Activated T-helper 17 cell treated with anti-CD3 and anti-CD28 coated beads, Interleukin-2, amount 50 U/mL, for 72 hours (primary cell): ENCODE measurements at places on chromosomes 11 and 22. TPM values are rescaled to one million over a fixed set of nuclear protein-coding genes. Genes with fewer than 3 reads are reported as not detected.

Gene RTN4RL2
- 0.82 TPM for total RNA-seq

Gene THAP12
- 39.6 TPM for total RNA-seq

Gene CCDC116
- total RNA-seq, result 0.29 TPM

Gene LBHD1
- 27.0 TPM for total RNA-seq

Gene MAP6
- 0.21 TPM for total RNA-seq

Gene ZPR1
- total RNA-seq, result 66.4 TPM

Gene SYCE3
- 0.65 TPM for total RNA-seq

Gene HIPK3
- 36.5 TPM for total RNA-seq

Gene OR4S1
- not detected for total RNA-seq

Gene RNF214
- total RNA-seq, result 15.3 TPM

Gene ATP6V1E1
- 97.1 TPM for total RNA-seq

Gene SLC7A4
- not detected for total RNA-seq

DNA sequence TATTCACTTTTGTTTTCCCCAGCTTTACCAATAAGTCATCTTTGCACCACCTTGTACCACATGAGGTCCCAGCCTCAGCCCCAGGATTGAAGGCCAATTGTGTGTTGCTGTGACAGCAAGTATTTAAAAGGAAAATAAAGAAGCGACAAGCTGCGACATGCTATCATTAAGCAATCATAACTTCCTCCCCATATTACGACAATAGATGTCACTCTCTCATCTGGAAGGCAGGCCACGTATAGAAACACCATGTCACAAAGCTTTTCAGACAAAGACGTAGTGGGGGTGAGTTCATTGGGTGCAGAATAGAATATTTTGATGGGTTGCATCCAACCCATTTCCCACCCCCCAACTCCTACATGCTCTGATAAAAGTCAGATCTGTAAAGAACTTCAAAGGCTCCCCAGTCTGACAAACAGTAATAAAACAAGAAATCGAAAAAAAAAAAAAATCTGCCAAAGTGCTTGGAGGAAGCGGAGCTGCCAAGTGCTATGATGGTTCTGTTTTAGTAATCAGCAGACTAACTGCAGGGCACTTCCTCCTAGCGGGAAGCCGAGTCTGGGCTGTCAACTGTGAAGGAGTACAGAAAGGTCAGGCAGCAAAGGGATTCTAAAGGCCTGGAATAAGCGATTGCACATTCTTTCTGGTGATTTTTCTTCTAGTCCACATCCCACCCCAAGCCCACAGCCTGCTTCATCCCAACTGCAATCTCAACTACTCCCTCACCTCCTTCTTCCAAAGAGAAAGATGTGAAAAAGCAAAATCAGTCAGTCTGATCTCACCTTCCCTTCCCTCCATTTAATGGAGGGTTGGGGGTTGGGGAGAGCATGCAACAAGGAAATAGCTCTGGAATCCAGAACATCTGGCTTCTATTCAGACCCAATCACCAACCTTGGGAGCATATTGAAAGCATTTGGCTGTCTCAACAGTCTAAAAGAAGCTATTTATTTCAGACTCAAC lies 131.4 kb upstream of the UBASH3B start:
- no peak for ATAC-seq

DNA sequence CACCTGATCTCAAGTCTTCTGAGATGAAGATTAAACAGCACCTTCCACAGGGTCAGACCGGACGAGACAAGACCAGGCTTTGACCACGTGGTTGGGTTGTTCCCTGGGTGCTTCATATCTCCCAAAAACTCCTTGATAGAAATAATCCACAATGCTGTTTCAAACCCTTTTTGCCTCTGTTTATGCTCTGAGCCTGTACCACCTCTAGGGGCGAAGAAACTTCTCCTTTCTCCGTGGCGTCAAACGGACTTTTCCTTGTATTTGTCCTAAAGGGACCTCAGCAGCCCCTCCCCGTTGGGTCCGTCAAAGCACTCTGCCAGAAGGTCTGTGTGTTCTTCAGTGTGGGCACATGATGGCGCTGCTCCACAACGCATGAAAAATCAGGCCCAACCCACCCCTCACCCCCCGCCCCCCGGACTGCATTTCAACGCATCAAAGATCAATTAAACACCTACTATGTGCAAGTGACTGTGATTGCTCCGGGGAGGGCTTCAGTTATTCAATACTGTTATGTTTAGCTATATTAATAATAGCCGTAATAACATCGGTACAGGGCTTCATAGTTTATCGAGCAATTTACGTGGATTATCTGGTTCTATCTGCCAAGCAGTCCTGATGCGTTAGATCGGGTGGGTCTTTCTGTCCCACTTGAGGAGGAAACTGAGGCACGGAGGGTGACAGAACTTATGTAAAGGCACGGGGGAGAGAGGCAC lies 17.3 kb upstream of the EIF3D start:
- ATAC-seq, result no peak

GRCh38 chr11:119729581-119729927 lies 554 bp upstream of the NECTIN1 start:
- peak; percentile 30 for ATAC-seq

GRCh38 chr11:45051621-45052020 lies 94.8 kb upstream of the PRDM11 start:
- ATAC-seq, result no peak

- ATAC-seq, result no peak
Measured at GRCh38 chr11:35274909-35275785, 136.2 kb downstream of the CD44 start.

DNA sequence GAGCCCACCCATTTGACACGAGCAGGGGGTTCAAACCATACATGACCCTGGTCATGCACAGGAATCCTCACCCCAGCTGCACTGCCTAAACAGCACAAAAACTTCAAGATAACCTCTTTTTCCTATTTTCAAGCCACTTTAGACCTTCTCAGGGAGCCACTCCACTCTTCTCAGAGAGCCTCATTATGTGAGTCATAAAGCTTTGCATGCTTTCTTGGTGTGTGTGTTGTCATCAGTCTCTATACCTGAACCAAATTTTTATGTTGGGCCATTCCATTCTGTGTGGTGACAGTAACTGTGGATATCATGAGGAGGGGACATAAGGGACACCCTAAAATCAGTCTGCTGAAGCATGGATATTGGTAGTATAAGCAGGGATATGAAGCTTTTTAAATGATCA lies 769.5 kb upstream of the API5 start:
- no peak for ATAC-seq

- ATAC-seq, result no peak
Measured at GRCh38 chr11:76302996-76303395, 77.9 kb downstream of the THAP12 start.

- no peak for ATAC-seq
Measured at GRCh38 chr11:18394928-18395734, 768 bp downstream of the LDHA start.

DNA sequence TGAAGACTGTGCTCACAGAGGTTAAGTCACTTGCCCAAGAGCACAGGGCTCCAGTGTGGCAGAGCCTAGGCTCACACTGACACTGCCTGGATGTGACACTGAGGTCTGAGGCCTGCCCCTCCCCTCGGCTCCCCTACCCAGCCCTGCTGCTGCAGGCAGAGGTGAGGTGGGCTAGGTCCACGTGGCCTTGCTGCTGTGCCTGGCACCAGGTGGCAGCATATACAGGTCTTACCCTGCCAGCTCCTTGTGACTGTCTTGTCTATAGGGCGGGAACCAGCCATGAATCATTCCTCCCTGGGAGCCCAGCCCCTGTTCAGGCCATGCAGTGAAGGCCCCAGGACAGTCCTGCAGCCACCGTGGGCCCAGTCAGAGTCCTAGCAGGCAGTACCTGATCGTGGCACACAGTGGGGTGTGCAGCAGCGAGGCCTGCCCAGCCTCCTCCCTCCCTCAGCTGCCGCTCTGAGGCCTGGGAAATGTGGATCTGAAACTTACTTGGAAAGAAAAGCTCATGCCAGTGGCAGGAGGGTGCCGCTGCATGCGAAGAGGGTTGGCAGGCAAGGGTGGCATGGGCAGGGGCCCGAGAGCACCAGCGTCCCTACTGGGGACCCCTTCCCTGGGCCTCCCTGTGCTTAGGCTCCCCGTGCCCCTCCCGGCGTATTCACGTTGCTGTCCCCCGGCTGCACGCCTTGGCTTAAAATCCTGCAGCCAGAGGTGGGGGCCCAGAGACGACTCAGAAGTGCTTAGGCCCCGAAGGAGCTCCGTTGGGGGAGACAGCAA lies 1.2 kb upstream of the CERK start:
- peak; percentile 80 for ATAC-seq

GRCh38 chr11:126423743-126424142 lies 68.3 kb downstream of the ST3GAL4 start:
- no peak for ATAC-seq

DNA sequence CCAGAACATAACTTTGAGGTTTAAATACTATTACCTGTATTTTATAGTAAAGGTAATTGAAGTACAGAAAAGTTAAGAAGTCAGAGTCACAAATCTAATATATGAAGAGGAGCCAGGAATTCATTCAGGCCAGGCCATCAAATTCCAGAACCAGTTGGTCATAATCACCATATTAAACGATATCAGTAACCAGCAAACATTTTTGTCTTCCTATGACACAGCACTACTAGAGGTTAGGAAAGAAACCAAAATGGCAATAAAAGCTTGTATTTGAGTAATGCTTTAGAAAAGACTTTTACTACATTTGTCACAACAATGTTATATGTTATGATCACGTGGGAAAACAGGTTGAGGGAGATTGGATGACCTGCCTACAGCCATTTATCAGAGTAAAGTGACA lies 62.2 kb downstream of the DKK3 start:
- no peak for ATAC-seq

- ATAC-seq, result no peak
Measured at GRCh38 chr22:29827091-29827490, 11.0 kb downstream of the ASCC2 start.

GRCh38 chr11:77710358-77710757 lies 72.8 kb upstream of the CLNS1A start:
- no peak for ATAC-seq

DNA sequence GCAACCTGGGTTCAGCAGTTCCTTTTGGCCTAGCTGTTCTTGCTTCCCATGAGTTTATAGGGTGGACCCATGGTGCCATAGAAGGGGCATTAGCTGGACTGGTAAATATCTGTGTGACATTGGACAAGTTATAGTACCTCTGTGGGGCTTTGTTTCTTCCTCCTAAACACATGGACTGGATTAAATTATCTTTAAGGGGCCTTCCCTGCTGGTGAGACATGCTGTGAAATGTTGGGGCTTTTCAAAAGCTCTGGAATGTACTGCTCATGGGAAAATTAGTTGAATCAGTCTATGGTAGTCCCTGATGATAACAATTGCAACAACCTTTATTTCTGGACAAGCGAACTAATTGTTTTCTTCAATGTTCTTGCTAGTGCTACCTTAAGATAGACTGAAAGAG lies 276.2 kb downstream of the BLID start:
- no peak for ATAC-seq

DNA sequence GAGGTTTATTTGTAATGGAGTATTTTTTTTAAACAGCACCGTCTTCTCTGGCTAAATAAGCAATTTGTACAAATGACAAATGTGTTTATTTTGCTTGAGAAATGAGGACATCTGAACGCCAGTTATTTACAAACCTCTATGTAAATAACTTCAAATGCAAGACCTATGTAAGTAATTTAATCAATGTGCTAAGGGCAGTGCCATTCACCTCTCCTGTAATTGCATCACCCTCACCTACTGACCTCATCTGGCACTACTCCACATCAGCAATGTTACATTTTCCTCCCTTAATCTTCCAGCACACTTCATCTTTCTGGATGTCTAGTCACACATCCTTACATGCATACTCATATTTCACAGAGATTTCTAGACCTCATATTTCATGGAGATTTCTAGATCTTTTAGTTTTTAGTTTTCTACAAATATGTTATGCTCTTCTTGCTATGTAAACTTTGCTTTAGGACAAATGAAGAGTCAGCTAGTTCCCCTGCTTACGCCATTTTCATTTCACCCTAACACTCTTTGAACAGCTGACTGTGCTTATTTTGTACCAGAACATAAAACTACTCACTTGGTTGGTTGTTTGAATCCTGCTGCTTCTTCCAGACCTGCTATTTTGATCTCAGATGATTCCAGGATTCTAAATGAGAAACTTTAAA lies 238.6 kb downstream of the GRM5 start:
- ATAC-seq, result no peak

DNA sequence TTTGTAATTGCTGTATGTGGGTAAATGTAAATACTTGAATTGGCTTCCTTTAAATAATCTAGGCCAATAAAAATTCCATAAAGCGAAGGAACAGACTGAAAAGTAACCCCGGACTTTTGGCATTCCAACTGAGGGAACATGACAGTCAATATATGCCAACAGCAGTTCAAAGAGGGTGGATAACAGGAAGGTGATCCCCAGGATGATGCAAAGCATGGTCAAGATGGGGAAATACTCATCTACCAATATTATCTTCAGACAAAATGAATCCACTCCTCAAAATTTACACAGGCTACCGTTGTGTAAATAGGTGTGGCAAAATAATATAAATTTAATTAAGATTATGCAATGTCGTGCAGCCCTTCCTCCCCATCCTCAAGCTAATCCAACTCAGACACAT lies 56.9 kb downstream of the BBOX1 start:
- ATAC-seq, result no peak
